Placental pericyte (primary cell): ENCODE measurements at places on chromosomes 3 and 15. TPM values are rescaled to one million over a fixed set of nuclear protein-coding genes. Genes with fewer than 3 reads are reported as not detected.

Gene GP5
- total RNA-seq: under 0.01 and 0.14 TPM in 2 replicates

Gene LAMB2
- total RNA-seq: 303 and 395 TPM in 2 replicates

Gene TNK2
- 6.8 and 11.6 TPM in 2 replicates for total RNA-seq

Gene ITGA11
- total RNA-seq: 57.8 and 129 TPM in 2 replicates

Gene NMB
- total RNA-seq: 0.66 and 3.9 TPM in 2 replicates

Gene ADAMTS17
- under 0.01 and 2.7 TPM in 2 replicates for total RNA-seq

Gene SV2B
- under 0.01 TPM in 1 of 2 replicates, not detected in the other for total RNA-seq

Gene GNAT1
- total RNA-seq: not detected in 2 replicates

Gene POLG
- total RNA-seq: 52.5 and 90.3 TPM in 2 replicates

Gene SLC9C1
- not detected in 2 replicates for total RNA-seq

Gene GOLGA6B
- total RNA-seq: not detected in 2 replicates

Gene C2CD4A
- total RNA-seq: not detected in 2 replicates

Gene SLC28A2
- not detected in 2 replicates for total RNA-seq

Gene SYNPR
- total RNA-seq: not detected in 2 replicates

Gene C3orf20
- under 0.01 and 0.22 TPM in 2 replicates for total RNA-seq

Gene ARNT2
- 4.8 and 8.6 TPM in 2 replicates for total RNA-seq

Gene SAXO2
- total RNA-seq: 0.88 and 1.3 TPM in 2 replicates

Gene TRPC1
- total RNA-seq: 12.5 and 27.2 TPM in 2 replicates

Gene SLC25A20
- total RNA-seq: 17.1 and 18.6 TPM in 2 replicates

Gene ARHGEF3
- total RNA-seq: 10.0 and 27.4 TPM in 2 replicates

Gene RAB6B
- total RNA-seq: under 0.01 and 0.14 TPM in 2 replicates

Gene CPEB1
- total RNA-seq: 3.3 and 5.9 TPM in 2 replicates

Gene HIGD2B
- total RNA-seq: not detected in 2 replicates

Gene IQCF5
- total RNA-seq: not detected in 2 replicates

Gene IL5RA
- total RNA-seq: not detected in 2 replicates

Gene GOLGA6D
- not detected in 2 replicates for total RNA-seq

Gene CACNA2D2
- not detected in 2 replicates for total RNA-seq

Gene XIRP1
- total RNA-seq: 0.14 TPM in 1 of 2 replicates, not detected in the other

Gene STT3B
- total RNA-seq: 197 and 238 TPM in 2 replicates

Gene LSAMP
- total RNA-seq: under 0.01 TPM in 2 replicates

Gene LSMEM2
- total RNA-seq: not detected in 2 replicates

Gene CLRN1
- not detected in 2 replicates for total RNA-seq

Gene CX3CR1
- total RNA-seq: not detected in 2 replicates

Gene TMEM45A
- 28.0 and 33.6 TPM in 2 replicates for total RNA-seq

Gene PLSCR5
- not detected in 2 replicates for total RNA-seq

Gene TMEM212
- total RNA-seq: not detected in 2 replicates

Gene PRSS50
- not detected in 2 replicates for total RNA-seq

Gene NUP210
- 0.22 TPM in 1 of 2 replicates, not detected in the other for total RNA-seq

Gene AHSG
- not detected in 2 replicates for total RNA-seq

Gene SAMMSON
- total RNA-seq: not detected in 2 replicates

Gene PLA1A
- not detected in 2 replicates for total RNA-seq

Gene PCOLCE2
- 0.57 and 5.9 TPM in 2 replicates for total RNA-seq

Gene HTR3E
- total RNA-seq: not detected in 2 replicates

Gene HDC
- not detected in 2 replicates for total RNA-seq

Gene C3orf70
- total RNA-seq: 0.22 and 2.3 TPM in 2 replicates

Gene BDH1
- 3.0 and 17.1 TPM in 2 replicates for total RNA-seq

Gene GASK1A
- 0.22 and 0.29 TPM in 2 replicates for total RNA-seq

Gene LMAN1L
- under 0.01 TPM in 1 of 2 replicates, not detected in the other for total RNA-seq
